ENCODE measurements at places on chromosomes 2 and 18.

- DNase-seq: no peak
These were observed 946.3 kb upstream of the LRATD1 start for GRCh38 chr2:13686262-13686661.

GRCh38 chr2:224260372-224261020, 141.4 kb downstream of the FAM124B start:
- DNase-seq: no peak

DNA sequence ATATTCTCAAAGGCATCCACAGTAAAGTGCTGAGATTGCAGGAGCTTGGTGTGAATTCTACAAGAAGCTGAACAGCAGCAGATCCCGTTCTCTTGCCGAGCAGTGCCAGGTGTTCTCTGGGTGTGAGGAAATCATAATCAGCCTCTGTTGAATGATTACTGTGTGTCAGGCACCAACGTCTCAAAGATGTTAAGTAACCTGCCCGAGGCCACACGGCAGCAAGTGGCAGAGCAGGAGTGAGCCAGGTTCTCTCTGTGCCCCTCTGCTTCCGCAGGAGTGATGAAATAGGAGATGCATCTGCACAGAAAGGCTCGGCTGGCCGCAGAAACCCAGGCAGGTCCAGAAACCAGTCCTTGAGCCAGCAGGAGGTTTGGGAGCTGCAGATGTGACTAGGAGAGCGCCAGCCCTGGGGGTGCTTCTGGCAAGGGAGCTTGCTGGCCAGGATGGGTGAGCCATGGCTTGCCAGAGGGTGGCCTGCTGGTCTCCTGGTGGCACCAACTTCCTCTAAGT, 68.4 kb downstream of the COPS7B start:
- DNase-seq: no peak

DNA sequence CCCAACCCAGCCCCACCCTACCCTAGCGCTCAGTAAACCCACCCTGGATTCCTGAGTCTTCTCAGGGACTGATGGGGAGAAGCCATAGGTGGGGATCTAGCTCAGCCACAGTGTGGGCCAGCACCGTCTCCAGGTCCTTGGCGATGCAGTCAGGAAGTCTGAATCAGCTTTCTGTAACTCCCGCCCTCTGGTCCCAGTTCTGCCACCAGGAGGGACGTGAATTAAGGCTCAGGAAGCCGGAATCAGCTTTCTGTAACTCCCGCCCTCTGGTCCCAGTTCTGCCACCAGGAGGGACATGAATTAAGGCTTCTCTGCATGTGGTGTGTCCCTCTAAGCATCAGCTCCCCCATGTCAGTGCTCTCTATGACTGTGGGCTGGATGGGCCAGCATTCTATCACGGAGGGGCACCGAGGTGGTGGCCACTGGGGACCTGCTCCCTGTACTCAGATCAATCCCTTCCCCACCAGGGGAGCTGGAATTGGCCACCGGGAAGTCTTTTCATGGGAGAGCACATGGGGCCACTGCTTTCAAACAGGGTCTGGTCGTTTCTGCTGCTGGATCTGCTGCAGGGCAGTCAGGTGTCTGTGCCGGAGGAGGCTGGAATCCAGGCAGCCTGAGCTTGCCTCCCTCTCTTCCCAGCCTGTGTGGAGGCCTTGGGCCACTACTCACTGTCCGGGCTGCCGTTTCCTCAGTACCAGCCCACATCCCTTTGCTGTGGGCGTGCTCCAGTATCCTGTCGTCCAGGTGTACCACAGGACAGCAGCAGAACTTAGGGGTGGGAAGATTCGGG, 24.7 kb downstream of the ASB18 start:
- DNase-seq: no peak

GRCh38 chr2:238228700-238229099, 11.1 kb downstream of the HES6 start:
- DNase-seq: no peak

DNA sequence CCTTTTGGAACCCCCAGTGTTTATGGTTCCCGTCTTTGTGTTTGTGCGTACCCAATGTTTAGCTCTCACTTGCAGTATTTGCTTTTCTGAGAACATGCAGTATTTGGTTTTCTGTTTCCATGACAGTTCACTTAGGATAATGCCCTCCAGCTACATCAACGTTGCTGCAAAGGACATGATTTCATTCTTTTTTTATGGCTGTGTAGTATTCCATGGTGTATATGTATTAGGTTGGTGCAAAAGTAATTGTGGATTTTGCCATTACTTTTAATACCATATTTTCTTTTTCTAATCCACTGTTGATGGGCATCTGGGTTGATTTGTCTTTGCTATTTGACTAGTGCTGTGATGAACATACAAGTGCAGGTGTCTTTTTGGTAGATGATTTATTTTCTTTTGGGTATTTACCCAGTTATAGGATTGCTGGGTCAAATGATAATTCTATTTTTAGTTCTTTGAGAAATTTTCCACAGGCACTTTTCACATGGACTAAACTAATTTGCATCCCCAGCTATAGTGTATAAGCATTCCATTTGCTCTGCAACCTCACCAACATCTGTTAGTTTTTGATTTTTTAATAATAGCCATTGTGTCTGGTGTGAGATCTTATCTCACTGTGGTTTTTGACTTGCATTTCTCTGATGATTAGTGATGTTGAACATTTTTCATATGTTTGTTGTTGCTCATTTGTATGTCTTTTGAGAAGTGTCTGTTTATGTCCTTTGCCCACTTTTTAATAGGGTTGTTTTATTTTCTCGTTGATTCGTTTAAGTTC, 63.6 kb downstream of the CERS6 start:
- peak; percentile 25 for DNase-seq

- no peak for DNase-seq
These were observed 570 bp downstream of the C1QL2 start for GRCh38 chr2:119157850-119158511.

- no peak for DNase-seq
These were observed 314.7 kb downstream of the METTL4 start for GRCh38 chr18:2256577-2256976.

- DNase-seq: no peak
These were observed 190.1 kb upstream of the RND3 start for GRCh38 chr2:150677551-150677950.

GRCh38 chr18:71075147-71075546, 786.3 kb downstream of the SOCS6 start:
- DNase-seq: no peak

DNA sequence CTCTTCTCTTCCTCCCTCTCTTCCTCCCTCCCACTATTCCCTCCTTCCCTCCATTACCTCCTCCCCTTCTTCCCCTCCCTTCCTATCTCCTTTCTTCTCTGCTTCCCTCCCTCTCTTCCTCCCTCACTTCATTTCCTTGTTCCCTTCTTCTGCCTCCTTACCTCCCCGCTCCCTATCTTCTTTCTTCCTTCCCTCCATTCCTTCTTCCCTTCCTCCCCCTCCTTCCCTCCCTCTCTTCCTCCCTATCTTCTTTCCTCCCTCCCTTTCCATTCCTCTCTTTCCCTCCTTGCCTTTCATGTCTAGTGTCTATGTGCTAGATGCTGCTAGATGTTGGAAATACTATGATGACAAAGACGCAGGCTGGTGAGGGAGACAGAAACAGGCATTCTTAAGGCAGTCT, 246.0 kb downstream of the TDRD15 start:
- DNase-seq: no peak

GRCh38 chr2:28952836-28953211, 28.3 kb upstream of the TOGARAM2 start:
- DNase-seq: no peak

DNA sequence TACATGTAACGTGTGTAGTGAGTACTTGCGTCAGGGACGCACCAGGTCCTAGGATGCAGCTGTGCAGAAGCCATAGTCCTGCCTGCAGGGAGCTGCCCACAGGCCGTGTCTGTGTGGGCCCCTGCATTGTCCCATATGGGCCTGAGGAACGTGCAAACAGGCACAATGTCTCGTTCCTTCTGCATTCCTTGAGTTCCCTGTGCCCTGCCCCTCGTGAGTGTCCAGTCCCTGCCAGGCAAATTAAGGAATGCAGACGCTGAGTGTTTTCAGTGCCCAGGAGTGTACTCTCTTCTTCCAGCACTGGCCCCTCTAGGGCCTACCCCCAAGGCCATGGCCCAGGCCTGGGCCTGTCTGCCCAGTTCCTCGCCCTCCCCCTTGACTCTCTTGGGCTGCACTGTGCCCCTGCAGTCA, 61.8 kb downstream of the FAM168B start:
- DNase-seq: no peak

DNA sequence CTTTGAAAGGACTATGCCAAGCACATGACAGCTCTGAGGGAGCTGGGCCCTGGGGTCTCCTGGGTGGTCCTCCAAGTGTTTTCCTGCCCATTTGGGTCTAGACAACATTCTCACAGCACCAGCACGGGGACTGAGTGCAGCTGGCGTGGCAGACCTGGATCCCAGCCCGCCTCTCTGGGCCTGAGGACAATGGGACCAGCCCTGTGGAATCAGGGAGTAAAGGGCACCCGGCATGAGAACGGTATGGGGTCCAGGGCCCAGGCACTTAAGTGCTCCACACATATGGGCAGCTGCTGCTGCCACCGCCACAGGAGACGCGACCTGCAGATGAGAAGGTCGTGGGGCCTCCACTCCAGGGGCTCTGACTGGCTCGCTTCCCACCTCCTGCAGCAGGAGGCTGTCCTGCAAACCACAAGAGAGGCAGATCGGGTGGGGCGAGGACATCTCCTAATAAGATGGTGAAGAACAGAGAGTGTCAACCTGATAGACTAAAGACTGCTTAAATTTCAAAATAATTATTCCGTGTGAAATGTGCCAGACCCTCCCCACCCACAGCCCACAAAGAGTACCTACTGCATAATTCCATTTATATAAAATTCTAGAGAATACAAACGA, 46.3 kb downstream of the FAM178B start:
- no peak for DNase-seq

GRCh38 chr2:24903161-24904103, 16.6 kb downstream of the ADCY3 start:
- no peak for DNase-seq

GRCh38 chr2:241982706-241983570, 113.4 kb downstream of the RTP5 start:
- DNase-seq: no peak

DNA sequence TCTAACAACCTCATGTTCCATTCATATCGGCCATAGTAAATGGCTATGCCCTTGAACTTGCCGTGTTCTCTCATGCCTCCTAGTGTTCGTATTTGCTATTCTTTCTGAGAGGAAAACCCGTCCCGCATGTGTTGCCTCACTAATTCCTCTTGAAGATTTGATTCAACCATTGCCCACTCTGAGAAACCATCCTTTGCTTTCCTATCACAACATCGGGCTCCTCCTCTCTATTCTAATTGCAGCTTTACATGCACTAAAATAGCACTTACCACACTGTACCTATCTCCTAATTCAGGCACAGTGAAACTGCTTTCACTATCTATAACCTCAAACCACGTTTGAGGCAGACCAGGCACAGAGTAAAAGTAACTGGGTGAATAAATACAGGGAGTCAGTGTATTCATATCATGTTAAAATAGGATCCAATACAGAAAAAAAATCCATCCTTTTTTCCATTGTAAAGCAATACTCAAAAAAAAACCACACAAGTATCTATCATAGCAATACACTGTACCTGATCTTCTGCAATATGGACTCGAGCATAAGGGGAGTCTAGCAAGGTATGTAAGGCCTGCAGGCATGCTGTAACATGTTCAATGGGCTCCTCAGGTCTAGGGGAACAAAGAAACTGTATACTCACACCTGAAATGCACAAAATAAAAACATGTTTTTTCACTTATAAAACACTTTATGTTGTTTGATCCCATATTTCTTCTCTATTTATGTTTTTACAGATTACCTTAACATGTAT, 39.0 kb upstream of the STRN start:
- no peak for DNase-seq

GRCh38 chr18:52312346-52312745, 27.7 kb upstream of the DCC start:
- no peak for DNase-seq

DNA sequence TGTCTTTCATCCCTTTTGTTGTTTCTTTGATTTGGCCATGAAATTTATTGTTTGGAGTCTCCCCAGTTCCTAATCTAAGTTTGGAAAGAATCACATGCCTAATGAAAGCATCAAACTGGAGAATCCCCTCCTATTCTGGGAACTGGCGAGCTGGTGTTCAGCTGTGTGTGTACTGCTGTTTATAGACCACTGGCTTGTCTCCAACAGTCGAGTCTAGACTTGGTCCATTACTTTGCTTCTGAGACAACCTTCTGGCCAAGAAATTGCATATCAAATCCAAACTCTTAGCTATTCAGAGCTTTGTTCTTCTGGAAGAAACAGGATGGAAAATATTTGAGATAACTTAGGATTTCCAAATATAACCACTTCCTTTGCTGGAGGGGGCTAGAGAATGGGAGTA, 111.5 kb upstream of the THSD7B start:
- no peak for DNase-seq

GRCh38 chr2:168685600-168686451, 116.6 kb upstream of the NOSTRIN start:
- no peak for DNase-seq

DNA sequence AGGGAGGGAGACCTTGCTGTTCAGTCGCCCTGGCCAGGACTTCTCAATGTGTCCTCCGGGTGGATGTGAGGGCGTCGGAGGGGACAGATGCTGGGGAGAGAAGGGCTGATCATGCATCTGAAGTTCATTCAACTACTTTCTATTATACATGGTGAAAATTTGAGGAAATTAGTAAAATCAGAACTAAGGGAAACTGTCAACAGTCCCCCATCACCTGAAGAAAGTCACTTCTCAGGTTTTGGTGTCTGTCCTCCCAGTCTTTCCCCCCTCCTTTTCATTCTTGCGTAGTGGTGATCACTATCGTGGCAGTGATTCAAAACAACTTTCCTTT, 17.4 kb upstream of the ACKR3 start:
- no peak for DNase-seq

GRCh38 chr2:105238664-105239240, 2.8 kb upstream of the GPR45 start:
- DNase-seq: no peak

GRCh38 chr2:44817256-44817655, 124.2 kb upstream of the SIX3 start:
- DNase-seq: no peak

GRCh38 chr2:136051001-136051724, 65.7 kb upstream of the DARS1 start:
- DNase-seq: no peak

DNA sequence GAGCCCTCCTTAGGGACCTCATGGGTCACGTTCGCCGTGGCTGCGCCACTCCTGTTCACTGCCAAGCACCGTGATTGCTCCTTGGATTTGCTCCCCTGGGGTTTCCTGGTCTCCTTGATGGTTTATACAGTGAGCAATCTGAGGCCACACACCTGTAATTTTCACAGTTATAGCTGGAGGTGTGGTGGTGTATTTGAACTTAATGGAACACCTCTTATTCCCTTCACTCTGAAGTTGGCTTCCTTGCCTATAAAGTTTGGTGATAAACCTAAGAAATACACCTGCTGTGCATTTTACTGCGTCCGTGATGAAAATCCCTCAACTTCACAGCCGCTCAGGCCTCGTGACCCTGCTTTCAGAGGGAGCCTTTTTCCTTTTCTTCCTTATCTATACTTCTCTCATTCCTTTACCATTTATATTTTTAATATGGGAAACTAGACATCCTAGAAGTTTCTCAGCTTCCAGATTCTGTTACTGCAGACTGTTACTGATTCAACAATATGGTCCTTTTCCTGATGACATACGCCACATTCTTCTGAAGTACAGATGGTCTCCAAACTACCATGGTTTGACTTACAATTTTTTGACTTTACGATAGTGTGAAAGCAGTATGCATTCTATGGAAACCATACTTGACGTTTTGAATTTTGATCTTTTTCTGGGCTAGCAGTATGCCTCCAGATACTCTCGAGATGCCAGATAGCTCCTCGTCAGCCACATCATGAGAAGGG, 8.6 kb downstream of the ATG4B start:
- no peak for DNase-seq

Measured in HFFc6 (cell line).